ENCODE measurements at places on chromosomes 6 and 20. TPM values are rescaled to one million over a fixed set of nuclear protein-coding genes. Genes with fewer than 3 reads are reported as not detected.

The NOX3 gene
- polyA plus RNA-seq, result 1.6 TPM

The DNAAF9 gene
- polyA plus RNA-seq, result 31.9 TPM

The SIGLEC1 gene
- polyA plus RNA-seq, result 0.73 TPM

The GABRR1 gene
- polyA plus RNA-seq, result 2.1 TPM

DNA sequence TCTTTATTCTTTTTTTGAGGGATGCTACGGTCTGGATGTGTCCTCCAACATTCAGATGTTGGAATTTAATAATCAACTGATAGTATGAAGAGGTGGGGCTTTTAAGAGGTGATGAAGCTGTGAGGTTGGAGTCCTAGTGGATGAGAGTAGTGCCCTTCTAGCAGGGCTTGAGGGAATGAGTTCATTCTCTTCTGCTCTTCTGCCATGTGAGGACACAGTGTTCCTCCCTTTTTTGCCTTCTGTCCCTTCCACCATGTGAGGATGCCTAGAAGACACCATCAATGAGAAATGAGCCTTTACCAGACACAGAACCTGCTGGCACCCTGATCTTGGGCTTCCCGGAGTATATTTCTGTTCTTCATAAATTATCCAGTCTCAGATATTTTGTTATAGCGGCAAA lies 82.1 kb upstream of the MLIP start:
- DNase-seq, result no peak

- no peak for DNase-seq
Observed at GRCh38 chr6:166174031-166174430, 6.4 kb upstream of the TBXT start.

DNA sequence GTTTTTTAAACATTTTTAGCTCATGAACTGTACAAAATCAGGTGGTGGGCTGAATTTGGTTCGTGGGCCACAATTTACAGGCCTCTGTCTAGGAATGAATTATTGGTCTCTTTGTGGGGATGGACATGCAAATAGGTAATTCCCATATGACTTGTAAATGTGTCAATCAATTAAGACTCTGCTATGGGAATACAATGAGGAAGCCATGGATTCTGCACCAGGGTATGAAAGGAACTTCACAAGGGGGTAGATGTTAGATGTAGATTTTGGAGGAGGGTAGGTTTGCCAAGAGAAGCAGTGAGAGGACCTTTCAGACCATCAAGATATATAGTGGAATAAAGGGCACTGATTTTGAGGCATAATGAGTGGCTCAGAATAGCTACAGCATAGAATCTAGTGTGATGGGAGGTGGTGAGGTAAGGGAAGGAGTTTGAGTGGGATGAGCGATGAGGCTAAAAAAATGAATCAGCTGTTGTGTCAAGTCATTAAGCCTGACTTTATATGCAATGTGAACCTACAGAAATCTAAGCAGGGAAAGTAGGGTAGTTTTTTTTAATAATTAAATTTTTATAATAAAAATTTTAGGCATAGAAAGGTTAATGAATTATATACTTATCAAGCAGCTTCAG lies 32.6 kb upstream of the RNF182 start:
- no peak for DNase-seq

- DNase-seq, result no peak
Observed at GRCh38 chr6:2140438-2141128, 104.8 kb downstream of the GMDS start.
